IPS DF 6.9 (cell line): ENCODE measurements at places on chromosomes 16 and 17.

DNA sequence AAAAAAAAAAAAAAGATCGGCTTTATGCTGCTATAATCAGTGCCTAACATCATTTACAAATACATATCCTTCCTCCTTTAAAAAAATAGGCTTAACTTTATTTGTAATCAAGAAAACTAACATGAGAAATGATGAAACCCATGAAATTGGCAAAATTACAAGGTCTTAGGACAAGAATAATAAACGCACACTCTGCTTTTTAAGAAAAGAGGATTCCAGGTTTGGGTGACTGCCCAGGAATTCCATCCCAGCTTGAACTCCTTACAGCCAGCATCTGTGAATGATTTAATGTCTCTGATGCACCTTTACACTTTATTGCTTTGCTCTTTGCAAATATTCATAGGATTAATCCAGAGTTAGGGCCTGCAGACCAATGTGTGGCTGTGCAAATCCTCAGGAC lies 196.0 kb downstream of the CBLN1 start:
- no peak for DNase-seq

DNA sequence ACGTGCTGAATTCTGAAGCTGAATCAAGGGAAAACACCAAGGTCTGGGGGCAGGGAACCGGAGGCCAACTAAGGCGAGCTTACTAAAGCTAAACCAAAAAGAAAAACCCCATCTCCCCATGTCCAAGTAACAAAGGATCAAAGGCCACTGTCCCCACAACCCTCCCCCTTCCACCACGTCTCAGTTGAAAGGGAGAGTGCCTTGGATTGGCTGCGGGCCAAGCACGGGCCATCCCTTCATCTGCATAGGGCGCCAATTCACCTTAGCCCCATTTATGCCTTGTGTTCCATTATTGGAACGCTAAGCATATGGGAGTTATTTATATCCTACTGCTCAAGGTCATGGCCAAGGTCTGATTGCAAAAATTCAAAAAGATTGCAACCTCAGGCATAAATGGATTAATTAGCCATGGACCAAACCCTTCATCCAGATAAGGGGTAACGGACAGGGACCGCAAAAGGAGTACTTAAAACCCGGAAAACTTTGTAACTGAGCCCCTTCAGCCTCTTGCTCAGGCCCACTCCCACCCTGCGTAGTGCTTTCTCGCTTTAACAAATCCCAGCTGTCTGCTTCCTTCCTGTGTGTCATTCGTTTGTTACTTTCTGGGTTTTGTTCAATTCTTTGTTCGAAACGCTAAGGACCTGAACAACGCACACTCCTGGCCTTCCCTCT lies 740 bp upstream of the ATP6V0D1 start:
- no peak for DNase-seq

DNA sequence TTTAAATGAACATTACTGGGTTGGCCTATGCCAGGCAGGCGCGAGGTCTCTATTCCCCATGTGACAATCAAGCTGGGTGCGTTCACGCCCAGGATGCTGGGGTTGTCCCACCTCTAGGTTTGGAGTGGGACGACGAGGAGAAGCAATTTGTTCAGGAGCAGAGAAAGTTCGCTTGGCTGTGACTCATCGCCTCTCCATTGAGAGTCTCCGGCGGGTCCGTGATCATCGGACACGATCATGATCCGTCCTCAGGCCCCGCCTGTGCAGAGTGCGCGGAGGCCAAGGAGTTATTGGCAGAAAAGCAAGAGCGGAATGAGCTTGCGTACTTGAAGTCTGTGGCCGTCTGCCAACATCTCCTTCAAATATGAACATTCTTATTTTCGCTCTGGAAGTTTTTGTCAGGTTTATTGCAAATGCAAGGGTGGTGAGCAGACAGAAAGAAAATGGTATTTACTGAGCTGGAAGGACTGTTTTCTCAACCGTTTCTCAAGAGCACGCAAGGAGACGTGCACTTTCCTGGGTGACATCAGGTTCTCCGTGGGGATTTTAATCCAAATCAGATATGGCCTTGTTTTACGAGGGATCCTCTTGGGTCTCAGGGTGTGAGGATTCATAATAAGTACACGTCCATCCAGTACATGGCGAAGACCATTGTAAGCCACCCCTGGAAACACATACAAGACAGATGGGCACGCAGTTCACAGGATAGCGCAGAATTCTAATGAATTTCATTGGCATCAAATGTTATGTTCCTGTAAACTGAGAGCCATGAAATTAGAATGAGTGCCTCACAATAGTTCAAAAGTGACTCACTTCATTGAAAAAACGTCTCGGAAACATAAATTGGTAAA lies 70.1 kb upstream of the CREBBP start:
- no peak for DNase-seq

DNA sequence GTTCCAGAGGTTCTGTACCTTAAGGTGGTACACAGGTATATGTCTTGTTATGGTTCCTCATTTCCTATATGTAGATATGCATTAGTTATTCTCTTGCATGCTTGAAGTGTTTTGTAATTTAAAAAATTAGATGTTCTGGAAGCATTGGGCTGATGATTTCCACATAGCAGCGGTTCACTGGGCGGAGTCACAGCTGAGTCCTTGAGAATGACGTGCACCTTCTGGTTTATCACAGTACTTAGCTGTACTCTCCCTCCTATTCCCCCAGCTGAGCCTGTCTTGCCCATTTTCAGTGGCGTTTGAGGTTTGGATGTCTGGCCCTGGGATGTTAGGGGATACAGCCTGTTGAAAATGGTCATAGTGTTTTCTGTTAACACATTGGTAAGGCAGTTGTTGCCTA lies 327.1 kb downstream of the SNX29 start:
- DNase-seq = no peak

- DNase-seq = no peak
Measured at GRCh38 chr17:40355123-40355803, 9.3 kb downstream of the GJD3 start.

- DNase-seq = no peak
Measured at GRCh38 chr16:55273959-55274358, 50.0 kb upstream of the IRX6 start.

DNA sequence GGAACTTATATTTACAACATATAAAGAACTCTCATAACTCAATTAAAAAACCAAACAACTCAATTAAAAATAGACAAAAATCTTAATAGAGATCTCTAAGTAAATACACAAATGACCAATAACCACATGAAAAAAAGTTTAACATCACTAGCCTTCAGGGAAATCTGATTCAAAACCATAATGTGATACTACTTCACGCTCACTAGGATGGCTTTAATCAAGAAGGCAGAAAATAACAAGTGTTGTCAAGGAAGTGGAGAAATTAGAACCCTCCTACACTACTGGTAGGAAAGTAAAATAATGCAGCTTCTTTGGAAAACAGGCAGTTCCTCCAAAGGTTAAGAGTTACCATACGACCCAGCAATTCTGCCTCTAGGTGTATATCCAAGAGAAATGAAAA lies 8.4 kb downstream of the PHF12 start:
- no peak for DNase-seq

- no peak for DNase-seq
Measured at GRCh38 chr17:8105957-8106398, 12.3 kb downstream of the ALOXE3 start.

DNA sequence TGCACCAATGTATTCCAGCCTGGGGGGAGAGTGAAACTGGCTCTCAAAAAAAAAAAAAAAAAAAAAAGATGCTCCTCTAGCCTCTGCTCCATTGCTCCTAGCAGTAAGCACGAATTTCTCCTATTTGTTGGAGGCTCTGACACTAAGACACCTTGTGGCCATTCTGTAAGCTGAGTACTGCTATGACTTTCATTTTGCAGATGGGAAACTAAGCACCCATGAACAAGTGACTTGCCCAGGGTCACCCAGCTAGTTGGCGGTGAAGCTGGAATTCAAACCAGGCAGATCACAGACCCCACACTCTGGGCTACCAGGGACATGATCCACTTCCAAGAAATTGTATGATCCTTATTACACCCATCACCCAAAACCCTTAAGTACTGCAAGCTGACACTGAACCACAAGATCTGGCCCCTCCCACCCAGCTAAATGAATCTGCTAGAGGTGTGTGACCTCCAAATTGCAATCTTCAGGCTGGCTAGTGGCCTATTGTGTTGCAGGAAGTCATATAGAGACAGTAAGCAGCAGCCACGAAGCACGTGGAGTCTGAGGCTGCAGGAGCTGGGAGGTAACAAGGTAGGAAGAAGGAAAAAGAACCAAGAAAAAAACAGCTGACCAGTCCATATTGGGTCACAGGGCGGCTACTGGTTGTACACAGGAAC lies 209.4 kb downstream of the XYLT1 start:
- no peak for DNase-seq

DNA sequence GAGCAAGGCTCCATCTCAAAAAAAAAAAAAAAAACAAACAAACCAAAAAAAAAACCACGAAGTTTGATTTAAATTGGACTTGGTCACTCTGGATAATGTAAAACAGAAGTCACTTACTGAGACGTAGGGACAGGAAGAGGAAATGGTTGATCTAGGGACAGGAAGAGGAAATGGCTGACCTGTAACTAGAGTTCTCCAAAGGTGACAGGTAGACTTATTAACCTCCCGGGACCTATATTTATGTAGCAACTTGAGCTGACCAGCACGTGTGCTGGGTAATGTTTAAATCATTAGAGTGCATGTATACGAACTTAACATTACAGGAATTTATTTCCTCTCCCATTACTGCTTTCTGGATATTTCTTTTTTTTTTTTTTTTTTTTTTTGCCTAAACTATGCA lies 81.5 kb upstream of the DHX40 start:
- no peak for DNase-seq

- no peak for DNase-seq
Measured at GRCh38 chr17:57876023-57876865, 26.4 kb upstream of the MRPS23 start.

DNA sequence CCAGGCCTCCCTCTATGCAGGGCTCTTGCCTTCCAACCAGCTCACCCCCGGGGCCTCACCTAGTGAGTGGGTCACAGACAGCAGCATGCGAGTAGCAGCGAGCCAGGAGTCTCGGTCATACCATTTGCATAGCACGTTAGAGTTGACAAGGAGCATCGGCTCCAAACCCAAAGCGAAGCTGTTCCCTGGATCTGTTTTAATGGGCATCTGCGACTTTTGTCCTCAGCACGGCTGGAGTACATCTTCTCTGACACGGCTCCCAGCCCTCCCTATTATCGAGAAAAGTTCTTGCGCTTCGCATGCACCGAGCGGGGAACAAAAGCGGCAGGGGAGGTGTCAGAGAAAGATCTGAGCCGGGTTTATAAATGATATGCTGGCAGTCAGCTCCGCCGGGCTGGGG lies 253.3 kb downstream of the MAF start:
- DNase-seq = no peak

DNA sequence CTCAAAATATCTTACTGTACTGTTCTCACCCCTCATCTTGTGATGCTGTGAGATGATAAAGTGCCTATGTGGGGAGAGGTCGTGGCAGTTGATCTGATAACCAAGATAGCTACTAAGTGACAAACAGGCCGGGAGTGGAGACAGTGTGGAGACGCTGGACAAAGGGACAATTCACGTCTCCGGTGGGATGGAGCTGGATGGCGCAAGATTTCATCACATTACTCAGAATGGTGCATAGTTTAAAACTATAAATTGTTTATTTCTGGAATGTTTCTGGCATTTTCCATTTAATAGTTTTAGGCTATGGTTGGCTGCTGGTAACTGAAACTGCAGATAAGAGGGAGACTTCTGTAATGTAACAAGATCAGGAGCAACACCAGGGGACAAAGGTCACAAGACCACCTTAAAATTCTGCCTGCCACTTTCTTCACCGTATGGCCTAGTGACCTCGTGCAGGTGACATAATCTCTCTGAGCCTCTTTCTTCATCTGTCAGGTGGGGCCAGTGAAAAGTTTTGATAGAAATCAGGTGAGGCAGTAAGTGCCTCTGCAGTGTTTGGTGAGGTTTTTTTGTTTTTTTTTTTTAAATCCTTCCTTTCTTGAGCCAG lies 54.4 kb upstream of the LGALS9 start:
- no peak for DNase-seq

DNA sequence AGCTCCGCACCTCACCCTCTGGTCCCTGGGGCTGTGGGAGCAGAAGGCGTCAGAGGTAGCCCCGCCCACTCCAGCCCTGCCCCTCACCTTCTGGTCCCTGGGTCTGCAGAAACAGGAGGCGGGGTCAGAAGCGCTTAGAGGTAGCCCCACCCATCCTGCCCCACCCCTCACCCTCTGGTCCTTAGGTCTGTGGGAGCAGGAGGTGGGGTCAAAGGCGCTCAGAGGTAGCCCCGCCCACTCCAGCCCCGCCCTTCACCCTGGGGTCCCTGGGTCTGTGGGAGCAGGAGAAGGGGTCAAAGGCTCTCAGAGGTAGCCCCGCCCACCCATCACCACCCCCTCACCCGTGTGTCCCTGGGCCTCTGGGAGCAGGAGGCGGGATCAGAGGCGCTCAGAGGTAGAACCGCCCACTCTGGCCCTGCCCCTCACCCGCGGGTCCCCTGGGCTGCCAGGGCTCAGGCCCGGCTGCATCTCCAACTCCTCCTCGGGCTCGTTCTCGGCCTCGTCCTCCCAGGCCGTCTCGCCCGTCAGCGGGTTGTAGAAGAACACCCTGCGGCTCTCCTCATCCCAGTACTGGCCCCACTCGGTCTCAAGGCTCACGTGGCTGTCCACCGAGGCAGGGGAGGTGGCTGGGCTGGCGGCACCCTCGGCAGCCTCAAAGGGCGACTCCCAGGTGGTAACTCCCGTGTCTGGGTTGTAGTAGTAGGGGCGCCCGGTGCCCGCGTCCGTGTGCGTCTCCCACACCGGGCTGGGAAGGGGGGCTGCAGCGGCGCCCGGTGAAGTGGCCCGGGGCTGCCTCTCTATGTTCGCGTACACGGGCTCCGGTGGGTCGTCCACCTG lies 27.2 kb downstream of the ARHGAP27 start:
- peak; percentile 95 for DNase-seq
